ENCODE measurements at places on chromosomes 11 and 22. TPM values are rescaled to one million over a fixed set of nuclear protein-coding genes. Genes with fewer than 3 reads are reported as not detected.

Gene RBM14
- total RNA-seq = 69.4 TPM

Gene SCGB1C1
- total RNA-seq = not detected

Gene RFPL1
- not detected for total RNA-seq

Gene DGCR6
- 1.2 TPM for total RNA-seq

Gene TUB
- total RNA-seq = 5.2 TPM

Gene APLNR
- total RNA-seq = 0.13 TPM

Gene DMC1
- 6.1 TPM for total RNA-seq

Gene GNB1L
- total RNA-seq = 14.2 TPM

Gene ASRGL1
- 15.0 TPM for total RNA-seq

Gene OR52I2
- not detected for total RNA-seq

Gene CRYBB2
- total RNA-seq = not detected

Gene KIRREL3
- 10.4 TPM for total RNA-seq

Gene NELL1
- total RNA-seq = not detected

Gene GDPD4
- total RNA-seq = not detected

Gene MPPED2
- not detected for total RNA-seq

Gene MMP13
- total RNA-seq = not detected

Gene UVRAG
- total RNA-seq = 9.6 TPM

Gene GRIA4
- not detected for total RNA-seq

Gene GDPD5
- total RNA-seq = 13.1 TPM

Gene GUCD1
- 46.0 TPM for total RNA-seq

Gene APOA5
- not detected for total RNA-seq

Gene FOXRED1
- total RNA-seq = 22.7 TPM

Gene TREH
- total RNA-seq = not detected

Gene RASL10A
- not detected for total RNA-seq

Gene CCDC116
- 0.06 TPM for total RNA-seq

All from A549 treated with RU486 at 1 μM for 4 hours (cell line).